ENCODE measurements at places on chromosomes 12 and 14.

GRCh38 chr12:43882578-43883178 is 46.8 kb downstream of the TMEM117 start:
- DNase-seq: peak; percentile 23

- no peak for DNase-seq
Observed at GRCh38 chr14:98692832-98693231, 579.2 kb downstream of the BCL11B start.

- DNase-seq: no peak
Observed at GRCh38 chr12:54217774-54218241, 29.0 kb upstream of the SMUG1 start.

- DNase-seq: no peak
Observed at GRCh38 chr12:97048421-97049035, 141.5 kb downstream of the NEDD1 start.

- no peak for DNase-seq
Observed at GRCh38 chr12:12319451-12320183, 30.4 kb downstream of the MANSC1 start.

GRCh38 chr12:102535306-102535705 is 54.9 kb upstream of the IGF1 start:
- DNase-seq: no peak
